Activated naive CD4-positive, alpha-beta T cell treated with anti-CD3 and anti-CD28 coated beads for 36 hours (primary cell): ENCODE measurements at places on chromosomes 13 and 19. TPM values are rescaled to one million over a fixed set of nuclear protein-coding genes. Genes with fewer than 3 reads are reported as not detected.

- DNase-seq = no peak
These were observed 53.8 kb downstream of the F2RL3 start for GRCh38 chr19:16942583-16942982.

DNA sequence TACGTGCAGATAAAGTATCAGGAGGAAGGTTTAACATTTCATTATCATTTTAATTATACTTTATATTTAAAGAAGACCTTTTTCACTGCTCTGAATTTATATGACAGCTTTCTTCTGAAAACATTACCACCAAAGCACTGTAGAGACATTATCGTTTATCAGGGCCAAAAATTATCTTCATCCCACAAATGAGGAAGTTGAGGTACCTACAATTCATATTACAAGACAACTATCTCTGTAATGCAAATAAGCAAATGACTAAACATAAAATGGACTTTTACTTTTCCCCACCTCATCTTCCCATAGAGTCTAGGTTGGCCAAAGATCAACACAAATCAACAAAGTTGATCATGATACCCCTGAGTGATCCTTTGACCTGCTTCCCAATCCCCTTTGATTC lies 30.9 kb upstream of the SMAD9 start:
- no peak for DNase-seq

Gene CASP14
- total RNA-seq = not detected

DNA sequence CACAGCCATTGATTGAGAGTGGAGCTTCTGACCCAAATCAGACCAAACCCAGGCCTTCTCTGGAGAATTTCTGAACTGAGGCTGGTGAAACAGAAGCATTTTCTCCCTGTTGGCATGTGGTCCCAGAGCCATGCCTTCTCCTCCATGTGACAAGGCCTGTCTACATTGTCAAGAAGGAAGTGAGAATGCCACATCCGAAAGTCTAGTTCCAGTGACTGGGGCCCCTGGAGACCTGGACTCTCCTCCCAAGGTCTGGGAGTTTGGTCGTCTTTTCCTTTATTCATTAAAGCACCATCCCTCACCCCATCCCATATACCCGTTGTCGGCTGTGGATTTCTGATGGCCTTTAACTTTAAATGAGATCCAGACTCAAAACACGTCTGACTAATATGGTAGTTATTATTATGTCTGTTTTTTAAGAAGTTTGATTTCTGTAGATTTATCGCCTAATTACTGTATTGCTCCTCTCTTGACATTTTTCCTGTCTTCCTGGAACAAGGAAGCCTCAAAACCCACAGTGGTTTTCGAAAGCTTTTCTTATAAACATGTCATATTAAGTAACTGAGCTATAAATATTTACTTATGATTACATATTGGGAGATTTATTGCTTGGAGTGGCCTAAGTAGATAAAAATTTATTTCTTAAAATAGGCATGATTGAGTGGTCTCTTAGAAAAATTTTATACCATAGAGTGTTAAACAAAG lies 128.3 kb upstream of the FRY start:
- no peak for DNase-seq

DNA sequence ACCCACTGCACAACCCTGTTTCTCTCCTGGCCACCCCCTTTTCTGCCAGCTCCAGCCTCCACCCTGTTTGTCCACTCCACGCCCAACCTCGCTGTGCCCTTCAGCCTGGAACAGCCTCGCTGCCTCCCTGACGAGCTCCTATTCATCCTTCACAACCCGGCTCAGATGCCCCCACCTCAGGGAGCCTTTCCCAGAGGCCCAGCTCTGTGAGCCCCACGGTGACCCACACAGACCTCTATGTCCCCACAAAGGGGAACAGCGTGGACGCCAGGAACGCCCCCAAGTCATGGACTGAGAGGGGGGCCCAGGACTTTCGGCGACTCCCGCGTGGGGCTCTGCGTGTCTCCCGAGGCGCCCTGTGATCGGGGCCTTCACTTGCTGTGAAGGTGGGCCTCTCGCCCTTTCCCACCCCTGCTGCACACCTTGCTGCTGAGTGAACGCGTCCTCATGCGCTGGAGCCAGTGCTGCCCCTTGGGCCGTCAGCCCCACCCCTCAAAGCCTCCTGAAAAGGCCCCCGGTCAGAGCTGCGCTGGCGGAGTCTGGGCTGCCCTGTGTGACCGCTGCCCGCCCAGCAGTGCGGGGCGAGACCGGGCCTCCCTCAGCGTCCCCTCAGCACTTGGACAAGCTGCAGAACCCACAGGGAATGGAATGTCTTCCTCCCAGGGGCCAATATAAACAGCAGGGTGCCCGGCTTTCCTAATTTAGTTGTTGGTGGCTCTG lies 40.0 kb downstream of the ADPRHL1 start:
- no peak for DNase-seq

GRCh38 chr13:51305271-51305967 lies 34.1 kb upstream of the SERPINE3 start:
- no peak for DNase-seq

DNA sequence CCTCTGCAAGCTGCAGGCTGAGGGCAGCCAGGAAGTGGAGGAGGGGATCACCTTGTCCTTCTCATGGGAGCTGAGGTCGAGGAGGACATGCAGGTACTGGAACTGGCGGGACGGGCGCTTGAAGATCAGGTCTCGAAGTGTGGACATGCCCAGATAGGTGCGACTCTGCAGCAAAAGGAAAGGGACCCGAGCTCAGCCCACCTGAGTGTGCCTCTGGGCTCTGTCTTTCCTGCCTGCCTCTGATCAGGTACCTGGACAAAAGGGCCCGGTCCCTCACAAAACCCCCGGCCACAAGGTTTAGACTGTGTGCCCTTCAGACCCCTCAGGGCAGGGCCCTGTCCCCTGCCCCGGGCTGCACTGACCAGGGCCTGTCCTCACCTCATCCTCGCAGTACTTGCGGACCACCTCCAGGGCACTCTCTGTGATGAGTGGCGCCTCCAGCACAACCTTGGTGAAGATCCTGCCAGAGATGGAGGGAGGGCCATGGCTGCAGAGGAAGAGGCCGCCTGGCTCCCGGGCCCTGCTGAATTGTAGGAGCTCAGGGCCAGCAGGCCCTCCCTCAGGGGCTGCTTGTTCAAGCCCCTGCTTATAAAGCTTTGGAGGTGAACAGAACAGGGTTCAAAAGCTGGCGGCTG lies 12.5 kb upstream of the RSPH6A start:
- no peak for DNase-seq

DNA sequence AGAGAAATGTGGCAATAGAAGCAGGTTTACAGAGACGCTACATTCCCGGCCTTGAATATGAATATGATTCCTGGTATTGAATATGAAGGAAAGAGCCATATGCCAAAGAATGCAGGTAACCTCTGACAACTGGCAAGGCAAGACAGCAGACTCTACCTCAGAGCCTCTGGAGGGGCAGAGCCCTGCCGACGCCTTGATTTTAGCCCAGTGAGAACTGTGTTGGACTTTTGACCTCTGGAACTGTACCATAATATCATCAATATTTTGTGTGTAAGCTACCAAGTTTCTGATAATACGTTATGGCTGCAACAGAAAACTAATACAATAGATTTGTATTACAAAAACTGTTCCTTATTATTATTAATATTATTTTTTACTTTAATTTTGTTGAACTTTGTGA lies 219.7 kb downstream of the FGF14 start:
- no peak for DNase-seq

DNA sequence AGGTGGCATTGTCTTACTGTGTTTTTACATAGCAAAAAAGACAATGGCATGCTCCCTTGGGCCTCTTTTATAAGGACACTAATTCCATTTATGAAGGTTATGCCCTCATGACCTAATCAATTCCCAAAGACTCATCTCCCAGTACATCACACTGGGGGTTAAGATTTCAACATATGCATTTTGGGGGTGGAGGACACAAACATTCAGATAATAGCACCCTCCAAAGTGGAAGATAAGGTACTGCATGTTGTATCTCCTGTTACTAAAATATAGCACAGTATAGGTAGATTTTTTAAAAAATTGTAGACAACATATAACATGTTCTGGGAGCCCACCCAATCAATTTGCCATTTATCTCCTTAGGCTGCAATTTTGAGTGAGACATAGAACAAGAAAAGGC lies 221.2 kb downstream of the LIG4 start:
- DNase-seq = no peak

DNA sequence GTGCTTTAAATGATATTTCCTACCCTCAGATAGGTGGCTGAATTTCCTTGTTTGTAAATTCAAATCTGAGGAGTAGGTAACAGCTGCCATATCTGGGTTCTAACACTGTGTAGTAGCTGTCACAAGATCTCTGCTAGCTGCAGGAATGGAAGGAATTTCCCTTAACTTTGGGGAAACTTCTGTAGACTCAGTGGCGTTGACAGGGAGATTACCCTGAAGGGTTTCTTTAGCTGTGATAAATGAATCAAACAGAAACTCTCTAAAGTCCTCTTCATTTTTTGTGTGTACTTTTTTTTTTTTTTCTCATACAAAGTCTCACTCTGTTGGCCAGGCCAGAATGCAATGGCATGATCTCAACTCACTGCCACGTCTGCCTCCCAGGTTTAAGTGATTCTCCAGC lies 5.3 kb upstream of the EPSTI1 start:
- peak; percentile 30 for DNase-seq

Gene ZNF865
- 11.2 TPM for total RNA-seq

Gene BABAM1
- total RNA-seq = 109 TPM

- DNase-seq = no peak
These were observed 47.4 kb downstream of the BBC3 start for GRCh38 chr19:47183601-47184000.

GRCh38 chr13:51811920-51812451 lies 8.0 kb upstream of the DHRS12 start:
- DNase-seq = peak; percentile 67

Gene KRI1
- 50.2 TPM for total RNA-seq
